NCI-H1417 (cell line): ENCODE measurements at places on chromosomes 2 and 18.

GRCh38 chr2:143357966-143358365, 228.7 kb downstream of the ARHGAP15 start:
- peak; percentile 12 for DNase-seq

GRCh38 chr2:144241801-144242200, 278.1 kb downstream of the ZEB2 start:
- no peak for DNase-seq

DNA sequence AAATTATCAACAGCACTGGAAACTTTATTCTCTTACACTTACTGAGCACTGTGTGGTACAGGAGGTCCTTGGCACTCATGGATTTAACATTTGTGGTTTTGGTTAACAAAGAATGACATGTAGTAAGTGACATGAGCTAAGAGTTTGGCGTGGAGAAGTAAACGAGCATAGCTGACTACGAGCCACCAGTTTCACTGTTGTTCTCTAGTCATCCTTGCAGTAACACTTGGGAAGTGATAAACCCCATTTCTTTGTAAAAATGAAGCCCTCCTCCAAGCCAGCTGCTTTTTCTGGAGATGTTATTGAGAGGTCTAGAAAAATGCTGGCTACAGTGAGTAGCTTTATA, 32.7 kb downstream of the QPCT start:
- no peak for DNase-seq

DNA sequence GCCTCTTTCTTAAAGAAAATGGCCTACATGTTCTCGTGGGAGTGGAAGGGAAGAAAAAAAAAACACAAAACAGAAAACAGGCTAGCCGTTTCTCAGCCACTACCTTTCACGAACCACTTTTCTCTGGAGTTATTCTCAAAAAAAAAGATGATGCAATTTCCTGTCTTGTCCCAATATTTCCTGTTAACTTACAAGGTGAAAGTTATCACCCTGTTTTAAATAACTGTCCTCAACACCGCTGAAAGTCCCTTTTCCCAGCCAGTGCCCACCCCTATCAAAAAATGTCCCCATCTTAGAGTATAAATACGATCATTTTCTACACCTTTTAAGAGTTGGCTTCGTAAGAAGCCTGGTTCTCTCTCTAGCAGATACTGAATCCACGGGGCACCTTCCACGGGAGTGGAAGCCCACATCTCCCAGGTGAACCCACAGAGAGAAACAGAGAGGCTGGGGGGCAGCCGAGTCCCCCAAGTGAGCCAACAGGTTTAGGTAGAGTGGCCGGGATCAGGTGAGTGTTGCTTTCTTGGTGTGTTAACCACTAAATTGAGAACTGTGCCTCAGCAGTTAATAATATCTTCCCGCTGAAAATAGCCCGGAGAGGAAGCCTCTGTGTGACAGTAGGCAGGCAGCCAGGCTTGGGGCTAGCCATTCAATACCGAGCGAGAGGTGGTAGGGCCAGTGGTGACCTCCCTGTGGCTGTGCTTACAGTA, 15.9 kb downstream of the SMAD7 start:
- no peak for DNase-seq

GRCh38 chr2:108593547-108594098, 59.4 kb downstream of the LIMS1 start:
- no peak for DNase-seq
